ENCODE measurements at places on chromosomes 3 and 15.

DNA sequence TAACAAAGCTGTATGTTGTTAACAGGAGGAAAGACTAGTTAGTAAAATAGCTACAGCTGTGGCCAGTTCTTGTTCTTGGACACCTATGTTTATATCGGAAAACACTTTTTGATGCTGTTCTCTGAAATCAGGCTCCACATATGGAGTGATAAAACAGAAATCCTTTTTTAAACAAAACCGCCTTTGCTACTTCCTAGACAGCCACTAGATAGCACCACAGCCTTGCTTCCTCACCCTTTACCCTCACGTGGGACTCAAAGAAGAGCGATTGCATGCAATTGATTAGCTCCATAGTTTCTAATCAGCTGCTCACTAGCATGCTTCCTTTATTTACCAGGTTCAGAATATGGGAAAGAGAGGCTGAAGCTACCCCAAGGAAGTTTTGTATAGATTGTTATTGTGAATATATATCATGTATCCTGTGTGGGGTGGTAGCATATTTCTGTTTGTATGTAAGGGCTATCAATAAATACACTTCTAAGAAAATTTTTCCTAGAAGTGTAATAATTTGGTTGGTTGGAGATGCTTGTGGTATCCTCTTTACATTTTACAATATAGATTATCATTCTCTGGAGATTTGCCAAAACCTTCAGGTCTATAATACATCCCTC is 4.3 kb upstream of the MTFMT start:
- DNase-seq = no peak

DNA sequence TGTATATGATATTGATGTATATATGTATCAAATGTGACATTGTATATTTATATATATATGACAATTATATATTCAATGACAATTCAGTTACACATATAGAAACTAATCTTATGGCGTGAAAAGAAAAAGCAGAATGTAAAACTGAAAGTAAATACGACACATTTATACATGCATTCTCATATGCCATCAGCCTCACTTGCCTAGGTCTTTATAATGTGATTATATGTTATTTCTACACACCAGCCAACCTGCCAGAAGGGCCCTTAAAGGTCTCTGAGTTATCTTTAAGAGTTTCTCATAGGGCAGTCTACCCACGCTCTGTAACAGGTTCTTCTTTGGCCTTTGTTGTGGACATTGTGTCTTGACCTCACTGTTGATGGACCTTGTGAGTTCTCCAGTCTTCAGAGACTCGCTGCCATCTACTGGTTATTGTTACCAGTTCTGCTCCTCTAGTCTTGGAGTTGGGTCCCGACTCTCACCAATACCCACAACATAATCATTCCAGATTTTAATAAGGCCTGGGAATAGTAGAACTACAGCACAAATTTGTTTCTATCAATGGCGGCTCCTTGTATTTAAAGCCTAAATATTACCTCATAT is 371.5 kb upstream of the GOLIM4 start:
- no peak for DNase-seq

DNA sequence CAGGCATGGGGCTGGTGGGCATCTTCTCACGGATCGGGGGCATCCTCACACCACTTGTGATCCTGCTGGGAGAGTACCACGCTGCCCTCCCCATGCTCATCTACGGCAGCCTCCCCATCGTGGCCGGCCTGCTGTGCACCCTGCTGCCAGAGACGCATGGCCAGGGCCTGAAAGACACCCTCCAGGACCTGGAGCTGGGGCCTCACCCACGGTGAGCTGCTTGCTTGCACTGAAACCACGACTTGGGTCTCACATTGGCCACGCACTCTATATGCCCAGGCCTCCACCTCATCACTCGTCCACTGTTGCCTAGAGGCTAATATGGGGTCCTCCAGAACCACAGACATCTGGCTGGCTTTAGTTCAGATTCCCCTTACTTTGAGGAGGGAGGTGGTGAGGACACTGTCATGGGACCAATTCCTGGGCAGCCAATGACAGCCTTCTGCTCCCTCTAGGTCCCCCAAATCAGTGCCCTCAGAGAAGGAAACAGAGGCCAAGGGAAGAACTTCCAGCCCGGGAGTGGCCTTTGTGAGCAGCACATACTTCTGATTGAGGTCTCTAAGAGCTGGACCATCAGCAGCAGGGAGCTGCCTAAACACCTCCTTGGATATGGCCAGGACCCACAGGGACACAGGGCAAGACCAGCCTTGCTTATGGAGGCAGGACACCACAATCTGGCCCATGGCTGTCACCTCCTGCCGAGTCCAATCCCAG is 5.0 kb upstream of the SLC22A14 start:
- DNase-seq = no peak

- no peak for DNase-seq
These were observed 130.8 kb downstream of the DIPK2A start for GRCh38 chr3:144102421-144102820.

GRCh38 chr3:39064646-39065045 is 12.8 kb downstream of the WDR48 start:
- no peak for DNase-seq

GRCh38 chr3:44055951-44056350 is 185.7 kb upstream of the TOPAZ1 start:
- no peak for DNase-seq

DNA sequence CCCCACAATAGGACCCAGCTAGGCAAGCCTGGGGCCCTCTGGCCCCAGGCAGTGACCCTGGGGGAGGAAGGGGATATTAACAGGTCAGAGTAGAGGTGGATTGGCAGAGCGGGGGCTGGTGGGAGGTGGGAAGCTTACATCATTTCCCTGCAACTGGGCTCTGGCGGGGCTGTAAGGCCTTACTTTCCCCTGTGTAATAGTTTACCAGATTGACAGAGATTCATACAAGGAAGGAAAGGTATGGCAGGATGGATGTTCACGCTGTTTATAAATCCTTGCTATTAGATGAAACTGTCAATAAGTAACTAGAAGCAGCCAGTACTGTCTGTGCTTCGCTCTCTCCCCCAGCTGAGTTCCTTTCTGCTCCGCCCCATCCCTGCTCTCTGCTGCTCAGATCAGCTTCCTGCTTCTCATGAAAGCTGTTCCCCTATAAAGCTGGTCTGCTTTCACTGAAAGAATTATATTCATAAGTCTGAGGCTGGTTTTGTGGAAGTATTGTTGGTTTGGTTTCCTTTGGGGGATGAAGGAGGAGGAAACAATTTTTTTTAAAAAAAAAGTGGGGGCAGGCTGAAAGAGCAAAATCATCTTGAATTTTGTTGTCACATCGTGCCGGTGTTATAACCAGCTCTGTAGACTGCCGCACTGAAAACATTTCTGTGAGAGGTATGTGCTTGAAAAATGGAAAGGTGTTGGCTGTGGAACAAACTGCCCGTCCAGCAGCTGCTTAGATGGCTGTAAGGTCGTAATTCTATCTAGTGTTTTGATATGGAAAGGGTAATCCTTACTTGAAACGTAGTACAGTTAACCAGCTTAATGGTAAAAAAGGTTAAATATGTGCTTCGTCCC is 76.4 kb downstream of the BBX start:
- no peak for DNase-seq

DNA sequence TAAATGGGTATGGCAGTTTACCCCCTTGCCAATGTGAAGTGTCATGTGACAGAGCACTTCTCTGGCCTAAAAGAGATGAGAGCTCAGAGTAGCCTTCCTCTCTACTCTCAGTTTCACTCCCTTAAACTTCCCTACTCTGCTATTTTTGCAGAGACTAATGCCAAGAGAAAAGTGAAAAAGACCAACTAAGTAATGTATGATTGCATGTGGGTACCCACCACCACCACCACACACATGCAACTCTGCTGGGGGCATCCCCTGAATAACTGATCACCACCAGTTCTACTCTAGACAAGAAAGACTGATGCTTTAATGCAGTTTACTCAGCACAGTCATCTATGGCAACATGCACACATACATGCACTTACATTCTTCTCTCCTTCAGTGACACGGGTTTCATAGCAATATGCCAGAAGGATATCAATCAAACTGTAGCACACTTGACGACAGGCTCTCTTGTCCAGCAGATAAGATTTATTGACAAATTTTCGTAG is 31.3 kb downstream of the SHQ1 start:
- DNase-seq = no peak

- no peak for DNase-seq
These were observed 381.2 kb upstream of the WNT5A start for GRCh38 chr3:55868347-55868746.

GRCh38 chr3:37982331-37982730 is 8.3 kb upstream of the VILL start:
- DNase-seq = no peak

DNA sequence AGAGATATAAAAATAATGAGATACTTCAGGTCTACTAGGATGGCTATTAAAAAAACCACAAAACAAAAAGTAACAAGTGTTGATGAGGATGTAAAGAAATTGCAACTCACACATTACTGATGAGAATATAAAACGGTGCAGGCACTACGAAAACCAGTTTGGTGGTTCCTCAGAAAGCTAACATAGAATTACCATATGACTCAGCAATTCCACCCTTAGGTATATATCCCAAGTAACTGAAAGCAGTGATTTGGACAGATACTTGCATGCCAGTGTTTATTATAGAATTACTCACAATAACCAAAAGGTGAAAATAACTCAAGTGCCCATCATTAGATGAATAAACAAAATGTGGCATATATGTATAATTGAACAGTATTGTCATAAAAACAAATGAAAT is 87.5 kb upstream of the MELTF start:
- no peak for DNase-seq

DNA sequence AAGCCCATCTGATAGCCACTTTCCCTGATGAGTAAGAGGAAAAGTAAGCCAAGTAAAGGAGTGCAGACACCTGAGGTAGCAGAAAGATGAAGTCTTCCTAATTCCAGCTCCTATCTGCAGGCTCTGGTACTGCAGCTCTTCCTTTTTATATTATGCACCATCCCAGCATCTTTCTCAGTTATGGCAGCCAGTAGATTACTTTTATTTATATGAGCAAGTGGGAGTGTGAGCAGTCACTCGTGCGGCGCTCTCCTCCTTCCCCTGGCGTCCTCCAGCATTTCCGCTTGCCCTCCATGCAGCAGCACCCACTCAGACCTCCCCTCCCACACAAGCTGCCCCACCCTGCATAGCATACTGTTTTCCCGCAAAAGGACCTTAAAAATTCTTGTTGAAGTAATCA is 465.9 kb upstream of the DPPA4 start:
- DNase-seq = no peak

All from H54 (cell line).